Frontal cortex (tissue), 4 donors: ENCODE measurements at places on chromosomes 5 and 9.

DNA sequence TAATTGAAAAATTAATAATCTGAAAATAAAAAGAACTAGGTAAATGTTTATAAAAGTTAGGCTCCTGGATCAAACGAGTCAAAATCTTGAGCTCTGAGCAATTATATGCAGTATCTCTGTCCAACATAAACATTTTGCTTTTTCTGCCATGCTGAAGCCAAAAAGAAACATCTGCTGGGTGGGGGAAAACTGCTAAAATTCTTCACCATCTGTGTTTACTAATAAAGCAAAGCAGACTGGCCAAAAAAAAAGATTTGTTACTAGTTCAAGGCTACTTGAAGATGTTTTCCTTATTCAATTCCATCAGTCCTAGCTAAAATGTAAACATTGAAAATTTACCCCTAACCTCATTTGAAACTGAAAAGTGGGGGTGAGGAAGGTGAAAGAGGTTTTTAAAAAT is 29.7 kb downstream of the GTF3C4 start:
- DNase-seq, result no peak

DNA sequence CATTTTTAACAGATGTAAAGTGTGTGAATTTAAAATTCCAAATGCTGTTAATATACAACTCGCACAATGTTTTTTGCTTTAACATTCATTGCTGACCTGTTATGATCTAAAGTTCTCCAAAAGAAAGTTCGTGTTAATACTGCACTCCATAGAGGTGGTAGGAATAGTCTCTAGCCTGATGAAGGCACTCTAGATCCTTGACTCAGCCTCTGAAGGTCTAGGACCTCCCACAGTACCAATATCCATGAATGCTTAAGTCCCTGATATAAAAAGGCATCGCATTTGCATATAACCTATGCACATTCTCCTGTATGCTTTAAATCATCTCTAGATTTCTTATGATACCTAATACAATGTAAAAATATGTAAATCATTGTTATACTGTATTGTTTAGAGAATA is 213.6 kb downstream of the EFNA5 start:
- DNase-seq, result no peak

DNA sequence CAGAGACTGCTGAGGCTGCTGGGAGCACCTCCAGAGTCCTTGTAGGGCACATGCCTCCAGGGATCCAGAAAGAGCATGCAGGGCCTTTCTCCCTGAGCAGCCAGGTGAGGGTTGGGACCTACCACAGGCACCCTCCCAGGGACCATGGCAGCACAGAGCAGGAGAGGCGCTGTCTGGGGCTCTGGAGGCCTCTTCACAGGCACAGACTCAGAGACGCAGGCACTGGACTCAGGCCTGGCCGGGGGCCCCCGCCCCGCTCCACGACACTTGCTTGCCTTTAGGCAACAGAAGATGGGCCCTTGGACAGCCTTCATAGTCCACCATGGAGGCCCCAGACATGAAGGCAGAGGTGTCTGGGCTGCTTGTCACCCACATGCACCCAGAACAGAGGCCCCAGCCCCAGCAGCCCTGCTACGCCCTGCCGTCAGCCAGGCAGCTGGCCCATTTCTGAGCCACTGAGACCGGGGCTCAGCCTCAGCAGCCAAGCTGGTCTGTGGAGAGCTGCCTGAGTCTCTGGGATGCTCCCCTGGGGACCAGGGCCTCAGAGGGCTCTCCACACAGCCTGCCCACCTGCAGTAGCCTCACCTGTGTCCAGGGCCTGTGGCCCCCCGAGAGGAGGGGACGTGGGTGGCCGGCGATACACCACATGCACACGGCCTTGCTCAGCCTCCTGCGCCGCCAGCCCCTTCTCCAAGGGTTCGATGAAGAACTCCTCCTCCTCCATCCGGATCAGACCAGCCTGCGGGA is 72.8 kb downstream of the ADAMTS2 start:
- DNase-seq, result no peak

GRCh38 chr9:136093346-136093986 is 1.6 kb downstream of the NACC2 start:
- DNase-seq, result peak; percentile 74

DNA sequence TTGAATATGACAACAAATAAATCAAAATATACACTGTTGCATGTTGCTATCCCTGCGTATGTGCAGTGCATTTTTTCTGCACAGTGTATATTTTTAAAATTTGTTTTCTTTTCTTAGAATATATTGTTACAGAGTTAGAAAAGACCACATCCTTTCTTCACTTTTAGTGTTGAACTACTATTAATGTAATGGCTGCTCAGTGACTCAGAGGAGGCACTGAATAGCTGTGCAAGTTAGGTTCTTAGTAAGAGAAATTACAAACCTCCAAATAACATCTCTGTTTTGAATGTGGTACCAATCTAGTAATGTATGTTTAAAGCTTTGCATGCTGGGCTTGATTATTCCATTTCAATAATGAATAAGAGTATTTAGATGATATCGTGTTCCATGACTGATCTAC is 208.9 kb upstream of the PRR16 start:
- no peak for DNase-seq
